ENCODE measurements at places on chromosomes 2 and 18.

DNA sequence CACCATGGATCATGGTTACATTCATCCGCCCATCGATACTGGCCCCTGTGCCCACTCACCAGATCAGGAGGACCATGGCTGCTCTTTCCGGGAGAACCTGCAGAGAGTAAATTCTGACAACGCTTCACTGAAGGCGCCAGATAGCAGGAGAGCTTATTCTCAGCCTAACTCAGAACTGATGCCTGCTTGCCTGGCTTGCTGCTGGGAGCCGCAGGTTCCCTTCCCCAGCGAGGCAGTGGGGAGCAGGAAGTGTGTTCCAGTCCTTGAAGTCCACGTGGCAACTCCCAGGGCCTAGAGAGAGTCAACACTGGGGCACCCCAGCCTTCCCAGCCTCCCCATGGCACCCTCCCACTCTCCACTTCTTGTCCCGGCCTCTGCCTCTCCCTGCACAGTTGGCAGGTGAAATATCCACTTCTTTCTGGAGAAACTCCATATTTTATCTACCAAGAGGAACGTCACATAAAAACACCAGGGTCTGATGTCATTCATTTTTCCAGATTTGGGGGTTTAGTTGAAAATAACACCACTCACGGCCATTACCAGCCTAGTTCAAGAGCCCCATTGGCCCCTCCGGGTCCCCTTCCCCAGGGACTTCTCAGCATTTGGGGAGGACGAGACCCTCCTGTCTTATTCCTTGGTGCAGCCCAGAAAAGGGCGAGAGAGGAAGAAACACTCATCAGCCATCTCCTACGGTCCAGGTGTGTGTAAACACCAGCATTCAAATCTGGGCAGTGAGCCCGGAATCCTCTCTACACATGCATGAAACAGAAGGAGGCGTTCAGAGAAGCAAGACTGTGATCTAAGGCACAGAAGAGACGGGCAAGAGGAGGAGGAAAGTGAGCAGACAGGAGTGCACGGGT is 3.5 kb upstream of the TUBB6 start:
- DNase-seq, result no peak

- no peak for DNase-seq
These were observed 928.8 kb downstream of the CNTNAP5 start for GRCh38 chr2:124953921-124954320.

GRCh38 chr2:221422516-221423209 is 149.4 kb downstream of the EPHA4 start:
- DNase-seq, result no peak

DNA sequence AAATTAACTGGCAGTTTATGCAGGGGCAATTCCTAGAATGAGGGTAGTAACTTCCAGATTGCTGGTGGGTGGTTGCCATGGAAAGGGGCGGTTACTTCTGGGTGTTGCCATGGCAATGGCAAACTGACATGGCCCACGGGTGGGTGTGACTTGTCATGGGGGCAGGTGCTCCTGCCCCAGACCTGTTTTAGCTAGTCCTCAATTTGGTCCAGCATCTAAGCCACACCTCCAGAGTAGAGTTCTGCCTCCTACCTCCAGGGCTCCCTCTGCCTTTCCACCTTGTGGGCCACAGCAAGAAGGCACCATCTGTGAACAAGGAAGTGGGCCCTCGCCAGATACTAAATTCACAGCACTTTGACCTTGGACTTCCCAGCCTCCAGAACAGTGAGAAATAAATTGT is 148.7 kb downstream of the TFCP2L1 start:
- DNase-seq, result no peak

GRCh38 chr2:219573166-219573565 is 1.1 kb downstream of the INHA start:
- no peak for DNase-seq

DNA sequence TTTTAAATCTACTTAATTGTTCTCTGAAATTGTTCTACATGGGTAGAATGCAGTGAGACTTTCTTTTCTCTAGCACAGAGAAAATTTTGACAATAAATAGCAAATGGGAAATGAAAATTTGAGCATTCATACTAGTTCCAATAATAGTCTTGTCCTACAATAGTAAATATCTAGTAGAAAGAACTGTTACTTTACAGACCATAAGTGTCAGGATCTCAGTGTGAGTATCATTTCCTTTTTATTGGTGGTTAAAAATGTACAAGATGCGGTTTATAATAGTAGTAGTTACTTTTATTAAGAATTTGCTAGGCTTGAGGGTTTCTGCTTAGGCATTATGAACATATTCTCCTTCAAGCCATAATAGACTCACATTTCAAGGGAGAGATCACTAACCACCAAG is 43.2 kb downstream of the KCNE4 start:
- DNase-seq, result no peak

- DNase-seq, result no peak
These were observed 34.0 kb downstream of the UGP2 start for GRCh38 chr2:63875559-63876245.

GRCh38 chr2:33573657-33574056 is 25.4 kb downstream of the FAM98A start:
- DNase-seq, result no peak

GRCh38 chr2:203418271-203418670 is 90.1 kb downstream of the ABI2 start:
- no peak for DNase-seq

GRCh38 chr2:3667151-3667631 is 9.2 kb downstream of the ALLC start:
- DNase-seq, result no peak

DNA sequence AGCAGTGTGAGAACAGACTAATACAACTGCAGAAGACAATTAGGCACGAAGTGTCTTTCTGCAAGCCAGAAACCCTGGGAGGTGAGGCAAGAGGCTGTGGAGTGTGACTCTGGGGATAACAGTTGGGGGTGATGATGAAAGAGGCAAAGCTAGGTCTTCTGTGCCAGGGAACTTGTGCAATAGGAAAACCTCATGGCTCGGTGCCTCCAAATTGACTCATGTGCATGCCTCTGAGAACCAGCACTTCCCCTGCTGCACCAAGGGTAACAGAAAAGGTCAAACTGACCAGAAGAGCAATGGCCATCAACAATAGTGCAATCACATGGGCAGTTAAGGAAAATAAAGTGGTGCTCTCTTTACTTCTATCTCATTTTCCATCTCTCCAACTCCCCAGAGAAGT is 136.4 kb downstream of the SCG2 start:
- DNase-seq, result peak; percentile 86

- no peak for DNase-seq
These were observed 22.1 kb downstream of the MTX2 start for GRCh38 chr2:176291335-176291734.

DNA sequence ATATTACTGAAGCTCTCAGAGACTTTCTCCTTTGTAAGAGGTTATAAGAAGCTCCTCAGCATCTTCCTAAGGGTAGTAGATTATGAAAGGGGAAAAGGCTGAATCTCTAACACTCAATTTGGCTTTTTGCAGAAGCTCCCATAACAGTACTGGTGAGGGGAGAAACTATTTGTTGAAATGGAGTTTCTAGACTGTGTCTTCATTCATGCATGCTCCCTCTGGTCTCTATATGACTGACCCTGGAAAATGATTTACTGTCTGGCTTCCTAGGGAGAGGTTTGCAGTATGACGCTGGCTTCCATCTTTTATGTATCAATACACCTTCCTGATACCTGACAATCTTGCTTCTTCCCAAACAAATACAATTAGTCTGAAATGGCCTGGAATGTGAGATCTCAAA is 63.9 kb downstream of the LDAH start:
- DNase-seq, result no peak

- DNase-seq, result peak; percentile 46
These were observed 66.2 kb downstream of the STAT1 start for GRCh38 chr2:190947711-190948251.

GRCh38 chr18:79559436-79559835 is 120.2 kb upstream of the CTDP1 start:
- no peak for DNase-seq

Measured in SW 1271 (cell line).